H9 (cell line): ENCODE measurements at places on chromosomes 1 and 21.
A peak's percentile ranks its signal among the peaks of the same experiment; 100 is the strongest.

- DNase-seq = no peak
These were observed 55.9 kb downstream of the HSPG2 start for GRCh38 chr1:21881250-21881649.

- DNase-seq = no peak
These were observed 15.5 kb upstream of the CITED4 start for GRCh38 chr1:40877698-40878097.

DNA sequence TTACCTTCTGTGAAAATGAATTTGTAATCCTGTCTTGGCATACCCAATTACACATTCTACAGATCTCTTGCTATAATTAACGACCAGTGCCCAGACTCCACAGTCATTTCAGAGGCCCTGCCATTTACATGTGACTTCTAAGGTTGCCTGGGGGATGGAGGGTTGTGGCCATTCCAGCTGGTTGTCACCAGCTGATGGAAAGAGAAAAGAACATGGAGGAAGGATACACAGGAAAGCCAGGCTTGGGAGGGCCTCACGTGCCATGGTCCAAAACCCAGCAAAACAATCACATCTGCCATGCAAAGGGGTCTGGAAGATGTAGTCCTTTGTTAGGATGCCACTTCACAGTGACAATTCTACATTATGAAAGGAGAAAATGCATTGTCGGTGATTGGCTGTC is 59.3 kb downstream of the LAMC2 start:
- no peak for DNase-seq

DNA sequence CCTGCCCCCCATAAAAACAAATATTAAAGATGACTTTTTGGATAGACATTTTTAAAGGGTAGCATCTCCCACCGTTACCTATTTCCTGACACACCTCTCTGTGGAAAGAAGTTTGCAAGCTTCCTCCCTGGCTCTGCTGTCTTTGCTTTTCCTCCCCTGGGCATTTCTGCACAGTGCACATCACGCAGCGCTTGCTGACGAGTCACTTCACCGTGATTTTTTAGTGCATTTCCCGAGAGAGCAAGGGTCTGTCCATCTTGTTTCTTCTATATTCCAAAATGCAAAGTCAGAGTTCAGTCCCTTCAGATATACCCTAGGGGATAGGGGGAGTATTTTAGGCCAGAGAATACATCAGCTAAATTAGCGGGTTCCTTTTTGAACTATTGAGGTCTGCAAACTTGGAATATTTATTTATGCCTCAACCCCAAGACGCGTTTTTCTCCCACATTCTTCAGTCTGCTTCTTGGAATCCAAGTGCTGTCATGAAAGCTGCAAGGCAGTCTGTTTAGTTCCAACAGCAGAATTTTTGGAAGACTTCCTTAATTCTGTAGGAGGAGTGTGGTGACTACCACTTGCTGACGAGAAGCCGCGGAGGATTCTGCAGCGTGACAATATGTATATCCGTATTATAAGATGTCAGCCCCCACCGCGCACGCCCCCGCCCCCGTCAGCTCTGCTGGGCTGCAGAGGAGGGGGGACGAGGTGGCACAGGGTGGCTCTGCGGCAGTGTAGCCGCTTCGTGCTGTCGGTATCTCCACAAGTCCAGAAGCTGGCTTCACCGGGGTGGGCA is 22.4 kb downstream of the SMYD2 start:
- no peak for DNase-seq

- no peak for DNase-seq
These were observed 70.2 kb upstream of the KIF26B start for GRCh38 chr1:245084551-245084950.

- DNase-seq = peak; percentile 91
These were observed 8.0 kb upstream of the TNFRSF14 start for GRCh38 chr1:2548068-2548589.

DNA sequence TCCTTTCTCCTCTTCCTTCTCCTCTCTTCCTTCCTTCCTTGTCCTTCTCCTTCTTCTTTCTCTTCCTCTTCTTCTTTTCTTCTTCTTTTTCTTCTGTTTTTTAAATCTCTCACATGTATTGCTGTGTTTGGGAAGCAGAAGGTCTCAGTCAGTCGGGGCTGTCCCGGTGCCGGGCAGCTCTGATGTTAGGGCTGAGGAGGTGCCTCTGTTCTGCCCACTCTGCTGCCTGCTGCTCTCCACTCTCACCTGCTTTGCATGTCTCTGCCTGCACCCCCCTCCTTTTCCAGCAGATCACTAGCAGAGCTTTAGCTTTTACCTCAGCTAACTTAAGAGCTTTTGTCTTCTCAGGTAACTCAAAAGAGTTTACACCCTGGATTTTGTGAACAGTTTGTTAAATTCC is 276.6 kb downstream of the CHRM3 start:
- no peak for DNase-seq

DNA sequence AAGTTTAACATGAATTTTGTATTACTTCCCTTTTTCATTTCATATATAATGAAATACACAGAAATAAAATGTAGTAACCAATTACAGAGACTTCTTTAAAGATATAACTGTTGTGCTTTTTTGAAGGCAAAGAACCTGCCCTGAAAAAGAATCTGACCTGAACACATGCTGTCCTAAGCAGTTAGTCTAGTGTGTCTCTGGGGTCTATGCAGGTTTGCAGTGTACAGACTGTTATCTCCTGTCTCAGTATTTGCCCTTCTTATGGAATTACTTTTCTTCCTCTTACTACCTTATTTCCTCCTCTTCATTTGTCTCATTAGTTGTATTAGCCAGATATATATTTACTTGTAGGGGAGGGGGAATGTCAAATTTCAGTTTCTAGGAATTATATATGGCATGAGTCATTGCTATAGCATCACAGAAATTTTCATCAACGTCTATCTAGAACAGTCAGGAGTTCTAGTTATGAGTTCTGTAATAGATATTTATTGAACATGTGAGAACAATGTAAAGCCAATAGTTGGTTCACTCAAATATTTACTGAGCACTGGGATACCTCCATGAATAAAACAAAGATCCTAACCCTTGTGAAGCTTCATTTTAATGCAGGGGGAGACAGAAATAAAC is 28.4 kb upstream of the PLEKHO1 start:
- DNase-seq = no peak

DNA sequence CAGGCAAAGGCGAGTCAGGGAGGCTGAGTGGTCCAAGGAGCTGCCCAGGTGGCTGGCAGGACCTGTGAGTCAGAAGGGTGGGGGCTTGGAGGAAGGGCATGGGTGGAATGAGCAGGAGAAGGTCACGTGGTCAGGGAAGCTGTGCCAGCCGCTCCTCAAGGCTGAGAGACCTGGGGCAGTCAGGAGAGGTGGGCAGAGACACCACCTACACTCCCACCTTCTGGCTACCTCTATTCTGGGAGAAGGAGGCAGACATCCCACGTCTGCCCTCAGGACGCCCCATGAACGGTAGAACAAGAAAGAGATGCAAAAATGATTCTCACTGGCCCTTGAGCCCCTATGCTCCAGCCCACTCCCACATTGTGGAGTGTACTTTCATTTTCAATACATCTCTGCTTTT is 151.8 kb upstream of the RAB4A start:
- no peak for DNase-seq

- DNase-seq = no peak
These were observed 375.4 kb downstream of the NUF2 start for GRCh38 chr1:163697137-163697536.

DNA sequence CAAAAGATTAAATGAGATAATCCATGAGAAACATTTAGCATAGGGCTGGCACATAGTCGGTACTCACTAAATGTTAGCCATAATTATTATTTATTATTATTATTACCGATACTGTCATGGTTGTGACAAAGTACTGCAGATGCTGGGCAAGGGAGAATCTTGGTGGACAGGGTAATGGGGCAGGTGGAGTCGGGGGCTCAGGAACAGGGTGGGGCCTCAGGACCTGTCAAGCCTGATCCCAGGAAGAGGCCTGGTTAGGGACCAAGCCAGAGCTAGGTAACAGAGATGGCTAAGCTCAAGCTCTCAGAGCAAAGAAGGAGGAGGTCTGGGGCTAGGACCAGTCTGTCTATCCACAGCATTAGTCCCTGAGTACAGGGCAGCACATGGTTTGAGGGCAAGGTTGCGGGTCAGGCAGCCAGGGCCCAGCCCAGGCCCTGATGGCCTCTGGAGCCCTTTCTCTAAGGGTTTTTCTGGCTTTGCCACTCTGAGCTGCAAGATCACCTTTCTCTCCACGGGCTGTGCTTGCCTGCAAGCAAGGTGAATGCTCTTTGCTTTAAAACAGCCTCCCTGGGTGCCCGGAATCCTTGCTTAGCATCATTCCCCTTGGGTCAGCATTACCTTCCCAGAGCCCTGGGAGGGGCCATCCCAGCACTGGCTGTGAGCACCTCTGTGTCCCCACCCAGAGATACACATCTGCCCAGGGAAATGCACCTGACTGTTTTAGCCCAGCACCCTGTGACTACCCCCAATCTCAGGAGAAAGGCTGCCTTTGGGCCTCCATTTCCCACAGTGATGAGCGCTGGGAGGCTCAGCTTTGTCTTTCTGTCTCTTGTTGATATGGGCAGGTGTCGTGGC is 572.0 kb downstream of the PTPRU start:
- DNase-seq = peak; percentile 14

DNA sequence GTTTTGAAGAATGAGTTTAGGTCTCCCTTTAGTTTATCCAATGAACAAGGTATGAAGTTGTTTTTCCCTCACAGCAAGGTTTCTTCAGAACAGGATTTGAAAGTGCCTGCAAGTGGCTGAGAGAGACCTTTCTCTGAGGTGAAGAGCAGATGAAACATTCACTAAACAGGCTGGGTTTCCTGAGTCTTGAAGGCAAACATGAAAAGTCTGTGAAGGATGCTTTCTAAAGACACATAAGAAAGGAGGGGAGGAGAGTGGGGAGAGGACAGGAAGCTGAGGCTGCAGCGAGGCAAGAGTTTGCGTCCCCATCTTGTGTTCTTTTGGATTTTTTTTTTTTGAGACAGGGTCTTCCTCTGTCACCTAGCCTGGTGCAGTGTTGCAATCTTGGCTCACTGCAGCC is 95.7 kb upstream of the SIM2 start:
- DNase-seq = no peak

- DNase-seq = no peak
These were observed 250.0 kb upstream of the NFIA start for GRCh38 chr1:60832367-60832766.

GRCh38 chr1:106954661-106955229 is 101.7 kb upstream of the PRMT6 start:
- DNase-seq = no peak

- no peak for DNase-seq
These were observed 17.4 kb downstream of the TCEA3 start for GRCh38 chr1:23407016-23407630.

GRCh38 chr21:29248124-29248523 is 50.6 kb upstream of the BACH1 start:
- no peak for DNase-seq
